Bronchus fibroblast of lung (primary cell): ENCODE measurements at places on chromosomes 16 and 17. TPM values are rescaled to one million over a fixed set of nuclear protein-coding genes. Genes with fewer than 3 reads are reported as not detected.

BIRC5 gene
- 95.1 and 100 TPM in 2 replicates for total RNA-seq

OR2C1 gene
- not detected in 2 replicates for total RNA-seq

SPEM3 gene
- not detected in 2 replicates for total RNA-seq

NEUROD2 gene
- not detected in 2 replicates for total RNA-seq

ALDH3A1 gene
- total RNA-seq, result not detected in 2 replicates
